NCI-H1105 treated with DMSO at 0.1 percent for 48 hours (cell line): ENCODE measurements at places on chromosomes 11 and 22.

GRCh38 chr11:75245356-75246005, 4.9 kb downstream of the TPBGL start:
- DNase-seq: no peak

- DNase-seq: no peak
Measured at GRCh38 chr11:11401960-11402535, 49.0 kb upstream of the CSNK2A3 start.

DNA sequence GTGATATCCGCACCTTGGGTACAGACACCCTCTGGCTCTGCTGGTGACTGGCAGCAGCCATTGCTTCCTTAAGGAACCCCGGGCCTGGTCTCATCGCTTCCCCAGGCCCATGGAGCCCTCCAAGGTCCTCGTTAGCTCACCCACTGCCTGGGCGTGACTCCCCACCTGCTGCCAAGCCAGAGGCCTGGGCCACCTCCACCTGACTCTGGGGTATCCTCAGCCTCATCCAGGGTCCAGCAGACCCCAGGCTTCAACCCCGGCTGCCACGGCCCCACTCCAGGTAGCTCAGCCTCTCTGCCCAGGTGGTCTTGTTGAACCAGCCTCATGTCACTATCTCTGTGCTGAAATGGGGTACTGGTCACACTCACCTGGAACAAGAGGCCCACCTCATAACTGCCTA, 337.9 kb downstream of the BRD1 start:
- DNase-seq: no peak

GRCh38 chr11:4086575-4087353, 7.8 kb upstream of the RRM1 start:
- no peak for DNase-seq

GRCh38 chr11:203945-204586, 3.1 kb downstream of the BET1L start:
- no peak for DNase-seq

- DNase-seq: no peak
Measured at GRCh38 chr11:118060081-118060661, 16.7 kb upstream of the TMPRSS4 start.

DNA sequence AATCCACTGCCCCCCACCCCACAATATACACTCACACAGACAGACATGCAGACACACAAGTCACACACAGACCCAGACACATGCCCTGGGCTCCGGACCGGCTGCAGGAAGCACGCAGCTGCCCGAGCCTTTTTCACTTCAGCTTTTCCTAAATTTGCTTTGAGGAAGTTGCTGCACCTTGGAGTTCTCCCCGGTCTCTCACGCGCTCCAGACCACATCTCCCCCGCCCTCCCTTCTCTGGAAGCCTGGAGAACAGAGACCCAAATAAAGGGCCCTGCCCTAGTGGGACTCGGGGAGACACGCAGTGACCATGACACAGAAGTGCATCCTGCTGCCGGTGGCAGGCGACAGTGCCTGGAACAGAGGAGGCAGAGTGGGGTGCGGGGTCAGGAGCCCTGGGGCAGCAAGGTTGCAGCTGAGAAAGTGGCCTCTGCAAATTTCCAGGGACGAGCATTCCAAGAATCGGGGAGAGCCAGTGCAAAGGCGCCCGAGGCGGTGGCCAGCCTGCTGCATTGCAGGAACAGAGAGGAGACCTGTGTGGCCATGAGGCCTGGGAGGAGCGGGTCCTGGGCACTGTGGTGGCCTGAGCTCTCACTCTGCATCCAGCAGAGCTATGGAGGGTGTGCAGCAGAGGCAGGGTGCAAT, 19.1 kb downstream of the RPL3 start:
- DNase-seq: no peak

GRCh38 chr11:93986716-93987115, 34.4 kb upstream of the HEPHL1 start:
- peak; percentile 23 for DNase-seq

DNA sequence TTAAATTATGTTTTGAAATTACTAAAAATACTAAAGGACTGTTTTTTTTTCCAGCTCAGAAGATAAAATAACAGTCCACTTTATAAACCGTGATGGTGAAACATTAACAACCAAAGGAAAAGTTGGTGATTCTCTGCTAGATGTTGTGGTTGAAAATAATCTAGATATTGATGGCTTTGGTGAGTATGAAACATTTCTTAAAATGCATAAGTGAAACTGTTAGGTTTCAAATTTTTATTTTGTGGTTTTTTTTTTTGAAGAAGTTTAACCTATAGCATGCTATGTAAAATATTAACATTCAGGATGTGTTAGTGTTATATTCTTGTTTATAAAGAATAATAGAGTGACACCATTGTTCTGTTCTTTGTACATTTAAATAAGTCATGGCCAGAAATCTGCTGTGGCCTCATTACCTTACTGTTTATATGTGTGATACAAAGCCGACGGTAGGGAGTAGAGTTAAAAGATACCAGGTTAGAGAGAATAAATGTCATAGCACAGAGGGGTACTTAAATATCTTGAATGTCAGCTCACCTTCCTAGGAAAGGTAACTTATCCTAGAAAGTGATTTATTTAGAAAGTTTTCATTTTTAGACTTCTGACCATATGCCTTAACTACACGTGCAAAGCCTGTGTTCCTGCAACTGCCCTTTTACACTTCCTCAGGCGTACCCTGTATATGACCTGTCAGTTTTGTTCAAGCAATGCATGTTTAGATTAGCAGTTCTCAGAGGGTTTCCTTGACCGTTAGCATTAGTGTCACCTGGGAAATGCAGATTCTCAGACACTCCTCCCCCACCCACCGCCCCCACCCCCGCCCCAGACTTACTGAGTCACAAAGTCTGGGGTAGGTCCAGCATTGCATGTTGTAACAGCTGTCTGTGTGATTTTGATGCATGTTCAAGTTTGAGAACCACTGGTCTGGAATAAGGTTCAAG, 6.3 kb downstream of the FDX1 start:
- no peak for DNase-seq

DNA sequence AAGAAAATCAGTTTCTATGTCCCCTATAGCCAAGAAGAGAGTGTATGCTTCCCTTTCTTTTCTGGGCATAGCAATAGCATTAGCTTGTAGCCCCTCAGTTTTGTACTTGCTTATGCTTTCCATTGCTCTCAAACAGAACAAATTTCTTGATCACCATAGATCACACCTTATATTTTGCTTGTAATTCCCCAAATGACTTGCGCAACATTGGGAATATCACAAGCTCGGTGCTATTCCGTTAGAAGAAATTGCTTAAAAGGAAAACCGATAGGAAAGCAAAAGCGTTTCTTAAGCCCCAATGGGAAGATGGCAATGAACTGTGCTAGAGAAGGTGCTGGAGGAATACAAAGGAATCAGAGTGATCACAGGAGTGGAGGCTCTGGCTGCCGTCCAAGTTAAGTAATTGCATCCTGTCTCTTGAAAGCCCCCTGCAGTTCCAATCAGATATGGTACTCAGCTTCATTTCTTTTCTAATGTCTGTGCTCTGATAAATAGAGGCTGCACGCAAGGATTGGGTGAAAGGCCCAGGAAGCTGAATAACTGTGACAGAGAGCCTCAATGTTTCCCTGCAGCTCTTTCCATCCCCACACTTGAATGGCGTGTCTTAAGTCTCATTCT, 182.1 kb upstream of the KIRREL3 start:
- DNase-seq: peak; percentile 93

- DNase-seq: no peak
Measured at GRCh38 chr11:130772266-130773227, 143.7 kb downstream of the SNX19 start.

DNA sequence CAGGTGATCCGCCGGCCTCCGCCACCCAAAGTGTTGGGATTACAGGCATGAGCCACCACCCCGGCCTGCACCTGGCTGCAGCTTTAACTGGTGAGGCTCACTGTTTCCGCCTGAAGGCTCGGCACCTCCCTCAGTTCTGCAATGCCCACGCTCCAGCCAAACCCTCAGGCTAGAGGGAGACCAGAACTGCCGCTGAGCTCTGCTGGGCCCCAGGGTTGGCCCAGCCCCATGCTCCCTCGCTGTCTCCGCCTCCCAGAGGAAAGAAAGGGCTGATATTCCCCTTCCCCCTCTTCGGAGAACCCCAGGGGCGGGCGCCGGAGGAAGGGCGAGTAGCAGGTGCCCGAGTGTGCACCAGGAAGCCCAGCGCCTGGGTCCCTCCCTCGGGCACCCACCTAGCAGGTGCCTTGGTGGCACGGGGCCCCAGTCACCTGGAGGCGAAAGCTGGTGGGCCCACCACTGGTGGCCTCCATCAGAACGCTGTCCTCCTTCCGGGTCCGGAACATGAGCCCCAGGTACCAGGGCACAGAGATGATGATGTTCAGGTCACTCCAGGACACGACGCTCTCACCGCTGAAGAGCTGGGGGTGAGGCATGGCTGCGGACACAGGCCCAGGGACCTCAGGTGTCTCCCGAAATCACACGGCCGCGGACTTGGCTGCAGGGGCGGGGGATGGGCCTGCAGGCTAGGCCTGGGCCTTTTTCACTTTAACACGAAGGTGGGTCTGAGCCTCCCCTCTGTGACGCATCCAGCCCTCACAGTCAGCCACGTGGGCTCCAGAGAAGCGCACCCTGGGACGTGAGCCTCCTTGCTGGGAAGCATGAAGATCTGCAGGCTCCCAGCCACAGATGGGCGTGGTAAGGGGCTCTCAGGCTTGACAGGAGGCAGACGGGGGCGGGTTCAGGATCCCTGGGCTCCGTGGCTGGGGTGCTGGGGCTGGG, 73.3 kb downstream of the TRMU start:
- DNase-seq: no peak

DNA sequence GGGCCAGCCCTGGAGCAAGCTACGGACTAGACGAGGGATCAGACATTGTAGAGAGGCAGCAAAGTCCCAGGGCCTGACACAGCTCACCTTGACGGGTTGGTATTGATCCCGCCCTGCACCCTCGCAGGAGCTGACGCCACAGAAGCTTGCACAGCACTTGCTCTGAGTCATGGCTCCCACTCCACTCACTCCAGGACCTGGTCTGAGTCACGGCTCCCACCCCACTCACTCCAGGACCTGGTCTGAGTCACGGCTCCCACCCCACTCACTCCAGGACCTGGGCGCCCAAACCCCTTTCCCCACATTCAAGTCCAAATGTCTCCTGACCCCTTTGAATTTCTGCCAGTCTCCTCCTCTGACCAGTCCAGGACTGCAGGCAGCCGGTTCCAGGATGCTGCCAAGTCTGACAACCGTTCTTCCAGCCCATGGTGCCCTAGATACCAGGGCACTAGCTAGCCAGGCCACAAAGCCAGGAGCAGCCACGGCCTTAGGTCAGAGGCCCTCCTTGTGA, 6.0 kb upstream of the PNPLA5 start:
- no peak for DNase-seq

DNA sequence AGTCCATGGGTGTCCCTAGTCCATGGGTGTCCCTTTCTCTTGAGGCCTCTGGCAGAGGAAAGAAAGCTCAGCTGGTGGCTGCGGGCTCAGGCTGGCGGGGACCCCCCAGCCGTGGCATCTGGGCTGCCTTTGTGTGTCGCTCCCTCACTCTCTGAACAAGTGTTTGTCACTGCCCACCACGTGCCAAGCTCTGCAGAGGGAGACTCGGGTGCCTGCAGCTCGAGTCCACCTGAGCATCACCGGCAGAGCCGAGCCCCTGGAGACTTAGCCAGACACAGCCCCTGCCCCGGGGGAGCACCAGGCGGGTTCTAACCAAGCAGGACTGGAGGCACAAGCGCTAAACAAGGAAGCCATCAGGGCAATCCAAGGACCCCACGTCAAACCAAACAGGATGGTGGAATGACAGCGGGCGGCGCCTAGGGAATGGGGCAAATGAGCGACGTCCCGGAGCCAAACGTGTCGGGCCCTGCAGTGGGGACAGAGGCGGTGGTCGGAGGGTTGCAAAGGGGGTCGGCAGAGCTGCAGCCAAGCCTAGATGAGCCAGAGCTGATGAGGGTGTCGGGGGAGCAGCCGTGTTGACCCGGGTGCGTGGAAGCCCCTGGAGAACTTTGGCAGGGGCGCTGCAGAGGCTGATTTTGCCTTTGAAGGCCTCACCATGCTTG, 2.1 kb upstream of the GRAMD4 start:
- no peak for DNase-seq

GRCh38 chr11:44309478-44310205, at the start of gene ALX4:
Gene ALX4, minus strand, starts transcription at chr11:44310139. Its CDS starts 77 bp downstream, at chr11:44310062.
- peak; percentile 7 for DNase-seq

DNA sequence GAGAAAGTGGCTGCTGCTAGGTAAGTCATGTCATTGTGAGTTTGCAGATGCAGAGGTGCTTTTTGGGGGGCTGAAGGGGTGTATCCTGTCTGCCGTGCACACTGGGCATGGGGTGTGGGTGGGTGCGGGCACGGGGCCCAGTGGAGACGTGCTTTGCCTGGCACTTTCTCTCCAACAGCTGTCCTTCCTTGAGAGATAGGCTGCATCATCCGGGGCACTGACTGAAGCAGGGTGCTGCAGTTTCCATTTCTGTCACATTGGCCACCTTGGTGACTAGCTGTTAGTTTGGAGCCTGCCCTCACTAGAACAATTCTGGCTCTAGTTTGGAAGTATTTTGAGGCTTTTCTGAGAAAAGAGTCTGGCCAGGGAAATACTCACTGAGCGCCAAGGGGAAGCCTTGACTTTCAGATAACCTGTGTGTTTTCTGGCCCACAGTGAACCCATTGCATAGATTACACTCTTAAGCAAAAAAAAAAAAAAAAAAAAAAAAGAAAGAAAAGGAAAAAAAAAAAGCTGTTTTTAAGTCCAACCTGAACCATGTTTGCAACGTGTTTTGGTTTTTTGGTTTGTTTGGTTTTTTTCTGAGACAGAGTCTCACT, 219.2 kb downstream of the NAV2 start:
- DNase-seq: no peak
